H54 (cell line): ENCODE measurements at places on chromosomes 6 and 20.
A peak's percentile ranks its signal among the peaks of the same experiment; 100 is the strongest.

DNA sequence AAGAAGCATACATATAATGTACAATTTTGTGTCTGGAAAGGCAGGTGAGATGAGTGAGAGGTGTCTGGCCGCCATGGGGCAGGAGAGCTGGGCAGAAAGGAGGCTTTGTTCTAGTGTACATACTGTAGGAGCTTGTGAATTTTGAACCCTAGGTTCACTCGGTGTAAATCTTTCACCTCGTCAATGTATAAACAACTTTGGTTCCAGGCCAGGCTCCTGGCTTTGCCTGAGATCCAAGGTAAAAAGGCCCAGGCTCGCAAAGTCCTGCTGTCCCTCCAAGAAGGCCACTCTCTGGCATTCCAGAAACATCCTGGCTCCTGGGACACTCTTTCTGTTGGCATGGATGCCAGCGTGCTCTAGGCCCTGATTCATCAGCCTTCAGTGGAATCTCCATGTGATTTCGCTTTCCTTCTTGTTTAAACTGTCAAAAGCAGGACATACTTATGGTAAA lies 7.1 kb upstream of the SLC22A7 start:
- DNase-seq: no peak

DNA sequence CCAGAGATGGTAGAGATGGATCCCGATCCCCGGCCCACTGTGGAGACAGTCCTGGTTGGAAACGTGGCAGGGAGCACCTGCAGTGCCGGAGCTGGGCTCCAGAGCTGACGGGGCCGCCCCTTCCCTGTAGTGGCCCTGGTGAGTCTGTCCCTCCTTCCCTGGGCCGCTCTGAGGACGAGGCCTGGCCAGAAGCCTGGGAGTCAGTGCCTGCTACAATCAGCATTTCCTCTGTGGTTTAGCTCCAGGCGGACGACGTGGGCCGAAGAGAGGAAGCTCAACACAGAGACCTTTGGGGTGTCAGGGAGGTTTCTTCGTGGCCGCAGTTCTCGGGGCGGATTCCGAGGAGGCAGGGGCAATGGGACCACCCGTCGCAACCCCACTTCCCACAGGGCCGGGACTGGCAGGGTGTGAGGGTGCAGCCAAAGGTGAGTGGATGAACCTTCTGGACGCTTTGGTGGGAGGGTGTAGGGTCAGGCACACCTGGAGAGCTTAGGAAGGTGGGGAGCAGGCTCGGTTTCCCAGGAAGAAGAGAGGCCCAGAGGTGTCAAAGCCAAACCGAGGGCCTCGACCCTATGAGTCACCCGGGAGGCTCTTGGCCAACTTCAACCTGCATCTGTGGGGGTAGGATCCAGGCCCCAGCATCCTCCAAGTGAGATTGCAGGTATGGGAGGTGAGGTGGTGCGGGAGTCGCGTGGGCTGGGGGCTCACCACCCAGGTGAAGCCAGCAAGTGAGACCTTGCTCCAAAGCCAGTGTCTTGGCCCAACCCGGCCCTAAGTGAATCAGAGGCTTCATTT lies 9.9 kb downstream of the PSMA7 start:
- no peak for DNase-seq

GRCh38 chr6:10347561-10348327 lies 67.1 kb downstream of the TFAP2A start:
- DNase-seq: peak; percentile 78

- no peak for DNase-seq
These were observed 9.5 kb downstream of the DAAM2 start for GRCh38 chr6:39801456-39802251.

DNA sequence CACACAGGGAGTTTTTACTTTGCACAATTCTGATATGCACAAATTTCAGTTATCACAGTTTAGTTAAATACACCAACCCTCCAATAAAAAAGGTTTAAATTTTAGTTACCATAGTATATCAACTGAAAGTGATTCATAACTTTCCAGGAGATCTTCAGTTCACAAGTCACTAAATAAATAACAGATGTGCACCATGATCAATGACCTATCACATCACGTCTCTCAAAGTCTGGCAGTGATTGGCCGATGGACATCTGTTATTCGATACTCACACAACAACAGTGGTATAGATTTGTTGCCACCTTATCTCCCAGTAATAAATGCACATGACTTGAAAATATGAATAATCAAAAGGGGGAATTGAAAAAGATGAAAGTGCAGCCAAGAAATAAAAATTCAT lies 66.8 kb upstream of the PTCHD4 start:
- DNase-seq: no peak

DNA sequence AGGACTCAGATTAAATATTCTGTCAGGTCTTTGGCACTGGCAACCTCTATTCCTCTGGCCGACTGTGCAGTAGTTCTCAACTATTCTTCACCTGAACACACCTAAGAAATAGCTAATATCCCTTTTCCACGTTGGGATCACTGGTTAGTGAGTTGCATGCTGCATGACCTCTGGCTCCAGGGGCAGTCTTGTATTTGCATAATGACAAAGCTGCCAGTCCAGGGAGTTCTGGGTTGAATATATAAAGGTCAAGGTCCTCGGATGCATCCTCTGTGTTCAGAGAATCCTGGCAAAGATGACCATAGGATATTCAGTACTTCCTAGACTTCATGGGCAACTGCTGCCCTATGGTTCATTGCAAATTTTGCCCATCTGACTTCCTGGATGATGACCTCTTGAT lies 131.2 kb downstream of the DNAH8 start:
- no peak for DNase-seq

- DNase-seq: no peak
These were observed 232.4 kb upstream of the FOXQ1 start for GRCh38 chr6:1079525-1079924.

DNA sequence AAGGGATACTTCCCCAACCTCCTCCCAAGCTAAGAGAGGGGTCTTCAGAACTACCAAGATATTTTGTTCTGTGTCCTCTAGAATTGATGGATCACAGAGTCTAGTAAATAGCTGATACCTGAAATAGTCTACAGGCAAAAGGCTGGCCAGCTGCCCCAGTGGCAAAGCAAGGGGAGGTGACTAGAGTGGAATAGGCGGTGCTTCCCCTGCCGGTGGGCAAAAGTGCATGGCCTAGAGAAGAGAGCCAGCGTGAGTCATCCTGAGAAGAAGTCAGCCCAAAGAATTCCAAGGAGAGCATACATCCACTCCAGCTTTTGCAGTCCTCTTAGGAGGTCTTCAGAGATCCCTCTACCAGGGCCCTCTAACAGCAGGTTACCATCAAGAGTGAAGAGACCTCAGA lies 14.7 kb downstream of the DPPA5 start:
- DNase-seq: peak; percentile 65

- DNase-seq: no peak
These were observed 140.7 kb downstream of the UBE3D start for GRCh38 chr6:82924799-82925535.

- no peak for DNase-seq
These were observed 838 bp downstream of the STMN3 start for GRCh38 chr20:63652192-63652980.

DNA sequence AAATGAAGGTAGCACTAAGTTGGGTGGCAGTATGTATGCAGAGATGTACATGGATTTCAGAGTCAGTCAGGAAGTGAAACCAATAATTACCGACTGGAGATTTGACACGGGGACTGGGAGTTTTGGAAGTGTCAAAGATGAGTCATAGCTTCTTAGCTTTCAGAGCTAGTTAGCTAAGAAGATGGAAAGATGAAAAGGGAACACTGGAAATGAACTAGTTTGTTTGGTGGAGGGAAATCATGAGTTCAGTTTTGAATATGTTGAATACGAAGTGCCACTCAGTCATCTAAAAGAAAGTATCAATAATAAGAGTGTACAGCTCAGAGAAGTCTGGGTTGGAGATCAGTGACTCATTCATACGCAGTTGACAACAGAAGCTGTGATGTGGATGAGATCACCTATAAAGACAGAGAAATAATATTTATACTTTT lies 7.5 kb downstream of the ESF1 start:
- DNase-seq: peak; percentile 11

GRCh38 chr6:61841958-61842357 lies 444.1 kb downstream of the KHDRBS2 start:
- DNase-seq: no peak

GRCh38 chr6:167238694-167239467 lies 52.2 kb upstream of the UNC93A start:
- no peak for DNase-seq

DNA sequence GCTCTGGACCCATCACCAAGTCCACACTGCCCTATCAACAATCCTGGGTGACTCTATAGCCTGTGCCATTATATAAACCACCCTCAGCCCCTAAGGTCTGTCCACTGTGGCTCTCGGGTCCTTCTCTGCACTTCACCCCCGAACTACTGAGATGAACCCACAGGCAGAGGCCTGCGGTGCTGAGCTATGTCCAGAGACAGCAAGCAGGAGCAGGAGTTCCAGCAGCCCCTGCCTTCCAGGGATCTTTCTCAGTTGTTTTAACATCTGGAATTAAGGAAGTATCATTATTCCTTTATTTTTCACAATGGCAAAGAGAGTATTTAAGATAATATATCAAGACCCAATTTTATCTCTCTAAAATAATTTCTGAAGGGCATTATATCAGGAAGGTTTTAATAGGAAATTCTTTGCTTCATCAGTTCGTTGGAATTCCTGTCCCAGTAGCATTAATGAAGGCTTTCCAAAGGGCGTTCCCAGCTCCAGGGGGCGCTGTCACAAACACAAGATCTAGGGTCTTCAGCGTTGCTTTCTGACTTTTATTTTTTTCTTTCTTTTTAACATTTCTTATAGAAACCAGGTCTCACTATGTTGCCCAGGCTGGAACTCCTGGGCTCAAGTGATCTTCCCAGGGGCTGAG lies 27.3 kb downstream of the RRBP1 start:
- no peak for DNase-seq

DNA sequence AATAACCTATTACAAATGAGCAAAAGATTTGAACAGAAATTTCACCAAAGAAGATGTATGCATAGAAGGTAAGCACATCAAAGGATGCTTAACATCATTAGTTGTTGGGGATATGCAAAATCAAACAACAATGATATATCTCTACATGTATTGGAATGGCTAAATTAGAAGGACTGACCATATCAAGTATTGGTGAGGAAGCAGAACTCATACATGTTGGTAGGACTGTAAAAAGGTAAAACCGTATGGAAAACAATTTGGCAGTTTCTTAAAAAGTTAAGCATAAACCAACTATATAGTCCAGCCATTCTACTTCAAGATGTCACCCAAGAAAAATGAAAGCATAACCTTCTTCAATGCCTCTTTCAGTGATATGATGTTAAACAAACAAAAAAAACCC lies 114.0 kb downstream of the MYB start:
- DNase-seq: no peak

GRCh38 chr6:79494841-79495240 lies 42.4 kb downstream of the LCA5 start:
- no peak for DNase-seq

DNA sequence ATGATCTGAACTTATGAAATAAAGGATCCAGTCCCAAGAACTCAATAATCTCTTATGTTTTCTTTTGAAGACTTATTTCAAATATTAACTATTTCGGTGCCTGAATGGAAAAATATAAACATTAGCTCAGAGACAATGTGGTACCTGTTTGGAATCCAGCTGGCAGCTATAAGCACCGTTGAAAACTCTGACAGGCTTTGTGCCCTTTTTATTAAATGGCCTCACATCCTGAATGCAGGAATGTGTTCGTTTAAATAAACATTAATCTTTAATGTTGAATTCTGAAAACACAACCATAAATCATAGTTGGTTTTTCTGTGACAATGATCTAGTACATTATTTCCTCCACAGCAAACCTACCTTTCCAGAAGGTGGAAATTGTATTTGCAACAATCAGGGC lies 4.4 kb upstream of the KIAA0319 start:
- no peak for DNase-seq

GRCh38 chr20:54126806-54127655 lies 46.8 kb downstream of the CYP24A1 start:
- DNase-seq: no peak

GRCh38 chr6:36985417-36985807 lies 584 bp downstream of the MTCH1 start:
- no peak for DNase-seq

- DNase-seq: no peak
These were observed 22.1 kb downstream of the SNHG17 start for GRCh38 chr20:38412877-38413577.

DNA sequence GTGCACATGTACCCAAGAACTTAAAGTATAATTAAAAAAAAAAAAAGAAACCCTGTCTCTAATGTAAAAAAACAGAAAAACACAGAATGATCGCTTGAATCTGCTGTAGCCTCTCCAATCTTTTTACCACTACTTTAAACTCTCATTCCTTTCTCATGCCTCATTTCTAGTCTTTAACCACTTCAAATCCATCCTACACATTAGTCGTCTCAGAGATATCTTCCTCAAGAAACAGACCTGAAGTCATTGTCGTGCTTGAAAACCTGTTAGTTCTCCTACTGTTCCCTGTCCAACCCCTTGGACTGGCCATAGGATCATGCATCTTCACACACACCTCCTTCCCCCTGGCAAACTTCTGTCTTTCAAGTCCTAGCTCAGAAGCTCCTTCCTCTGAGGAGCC lies 112.1 kb upstream of the BCLAF1 start:
- no peak for DNase-seq

GRCh38 chr6:169266746-169267591 lies 13.3 kb upstream of the THBS2 start:
- DNase-seq: no peak
